ENCODE measurements at places on chromosomes 5 and 9.

DNA sequence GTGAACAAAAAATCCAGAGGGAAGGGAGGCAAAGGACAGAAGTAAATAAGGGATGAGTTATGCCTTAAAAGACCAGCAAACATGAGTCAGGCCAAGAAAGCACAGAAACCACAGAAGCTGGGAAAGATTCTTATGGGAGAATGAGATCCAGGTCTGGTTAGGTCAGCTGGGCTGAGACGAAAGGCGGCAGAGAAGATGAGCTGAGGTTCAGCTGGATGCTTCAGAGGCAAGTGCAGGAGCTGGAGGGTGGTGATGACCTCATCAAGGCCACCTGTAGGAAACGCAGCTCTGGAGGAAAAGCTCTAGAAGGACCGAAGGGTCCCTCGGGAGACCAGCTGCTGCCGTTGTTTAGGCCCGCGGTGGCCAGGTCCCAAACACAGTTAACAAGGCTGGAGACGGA is 152.0 kb downstream of the MYO10 start:
- no peak for DNase-seq

- DNase-seq: no peak
These were observed 16.9 kb downstream of the SH2D3C start for GRCh38 chr9:127761491-127761956.

DNA sequence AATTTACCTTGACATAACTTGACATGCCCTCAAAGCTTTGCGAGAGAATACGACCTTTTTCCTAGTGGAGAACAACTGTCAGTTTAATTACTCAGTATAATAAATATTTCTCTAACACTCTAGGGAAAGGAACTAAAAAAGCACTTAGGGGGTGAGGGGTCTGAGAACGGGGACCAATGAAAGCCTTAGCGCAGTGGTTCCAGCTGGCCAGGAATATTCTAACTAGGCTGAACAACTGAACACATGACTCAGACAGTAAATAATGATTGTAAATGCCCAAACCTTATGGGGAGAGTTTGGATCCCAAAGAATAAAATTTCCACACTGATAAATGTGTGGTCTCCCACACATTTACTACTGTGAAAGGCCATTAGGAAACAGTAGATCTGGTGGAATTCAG is 14.9 kb downstream of the MYO10 start:
- no peak for DNase-seq

DNA sequence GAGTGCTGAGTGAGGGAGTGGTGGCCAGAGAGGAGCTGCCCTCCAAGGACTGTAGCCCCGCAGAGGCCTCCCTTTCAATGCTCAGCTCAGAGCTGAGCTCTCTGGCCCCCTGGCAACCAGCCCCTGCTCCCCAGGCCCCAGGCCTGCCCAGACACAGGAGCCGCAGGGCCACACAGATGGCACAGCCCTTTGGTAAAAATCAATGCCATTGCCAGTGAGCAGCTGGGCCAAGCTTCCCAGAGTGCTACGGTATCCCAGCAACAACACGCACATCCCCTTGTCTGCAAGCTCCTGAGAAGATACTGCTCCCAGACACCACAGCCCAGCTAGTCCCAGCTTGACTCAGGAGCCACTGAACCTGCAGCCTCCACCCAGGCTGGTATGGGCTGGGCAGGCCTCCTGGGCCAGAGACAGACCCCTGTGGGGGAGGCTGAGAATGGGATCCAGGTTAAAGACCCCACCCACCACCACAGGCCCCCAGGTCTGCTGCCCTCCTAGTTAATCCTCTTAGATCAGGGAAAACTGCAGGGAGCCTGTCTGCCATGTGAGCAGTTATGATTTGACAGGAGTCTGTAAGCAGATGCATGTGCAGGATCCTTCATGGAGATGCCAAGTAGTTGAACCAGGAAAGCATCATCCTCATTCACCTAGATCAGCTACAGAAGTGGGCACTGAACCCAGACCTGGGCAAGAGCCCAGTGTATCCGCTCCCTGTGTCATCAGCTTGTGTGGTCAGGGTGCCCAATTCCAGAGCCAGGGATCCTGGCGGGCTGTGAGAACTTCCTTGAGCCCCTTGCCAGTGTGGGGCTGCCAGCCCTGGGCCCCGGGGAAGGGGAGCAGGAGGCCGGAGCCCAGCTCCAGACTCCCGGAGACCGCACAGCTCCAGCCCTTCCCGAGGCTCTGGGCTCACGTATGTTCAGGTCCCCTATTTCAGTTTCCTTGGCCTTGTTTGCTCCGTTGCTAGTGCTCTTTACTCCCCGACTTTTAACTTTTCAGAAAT is 26.7 kb upstream of the ADAMTS2 start:
- no peak for DNase-seq

DNA sequence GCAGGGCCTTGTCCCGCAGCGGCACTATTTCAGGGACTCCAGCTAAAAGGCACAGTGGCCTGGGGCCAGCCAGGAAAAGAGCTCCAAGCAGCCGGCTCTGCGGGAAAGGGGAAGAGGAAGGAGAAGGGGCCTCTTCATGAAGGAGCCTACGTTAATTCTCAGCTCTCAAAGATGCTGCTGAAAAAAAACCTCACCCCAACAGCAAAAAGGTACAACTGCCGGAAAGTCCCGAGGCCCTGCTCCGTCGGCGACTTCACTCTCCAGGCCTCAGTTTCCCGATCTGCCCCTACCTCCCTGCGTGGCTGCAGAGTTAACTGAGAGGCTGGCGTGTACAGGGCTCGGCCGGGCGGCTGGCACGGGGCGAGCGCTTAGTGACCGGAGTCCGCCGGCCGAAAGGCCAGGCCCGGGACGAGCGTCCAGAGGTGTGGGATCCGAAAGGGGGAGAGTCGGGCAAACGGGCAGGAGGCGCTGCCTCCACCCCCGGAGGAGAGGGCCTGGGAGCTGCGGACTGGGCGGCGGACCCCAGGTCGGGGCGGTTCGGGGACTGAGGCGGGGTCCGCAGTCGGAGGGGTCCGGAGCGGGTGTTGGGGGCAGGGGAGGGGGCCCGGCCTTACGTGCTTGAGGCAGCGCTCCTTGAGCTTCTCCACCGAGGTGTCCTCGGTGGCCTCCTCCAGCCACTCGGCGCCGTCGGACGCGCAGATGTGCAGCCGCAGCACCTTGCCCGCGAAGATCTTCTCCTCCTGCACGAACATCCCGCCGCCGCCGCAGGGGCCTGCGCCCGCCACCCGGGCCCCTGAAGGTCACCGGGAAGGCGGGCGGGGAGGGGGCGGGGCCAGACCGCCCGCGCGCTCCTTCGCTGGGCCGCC is 529 bp downstream of the UBAC1 start:
- DNase-seq: no peak

DNA sequence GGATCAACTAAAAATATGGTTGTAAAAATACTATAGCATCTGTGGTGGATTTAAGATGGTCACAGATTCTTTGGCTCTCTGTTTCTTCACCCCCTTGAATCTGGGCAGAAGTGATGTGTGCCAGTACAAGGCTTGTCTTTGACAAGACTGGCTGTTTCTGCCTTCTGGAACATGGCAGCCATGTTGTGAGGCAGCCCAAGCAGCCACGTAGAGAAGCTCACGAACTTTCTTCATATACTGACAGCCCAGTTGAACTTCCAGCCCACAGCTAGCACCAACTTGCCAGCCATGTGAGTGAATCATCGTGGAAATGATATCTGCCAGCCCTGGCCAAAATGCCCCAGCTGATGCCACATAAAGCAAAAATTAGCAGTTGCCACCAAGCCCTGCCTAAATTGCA is 110.8 kb downstream of the BOD1 start:
- no peak for DNase-seq

DNA sequence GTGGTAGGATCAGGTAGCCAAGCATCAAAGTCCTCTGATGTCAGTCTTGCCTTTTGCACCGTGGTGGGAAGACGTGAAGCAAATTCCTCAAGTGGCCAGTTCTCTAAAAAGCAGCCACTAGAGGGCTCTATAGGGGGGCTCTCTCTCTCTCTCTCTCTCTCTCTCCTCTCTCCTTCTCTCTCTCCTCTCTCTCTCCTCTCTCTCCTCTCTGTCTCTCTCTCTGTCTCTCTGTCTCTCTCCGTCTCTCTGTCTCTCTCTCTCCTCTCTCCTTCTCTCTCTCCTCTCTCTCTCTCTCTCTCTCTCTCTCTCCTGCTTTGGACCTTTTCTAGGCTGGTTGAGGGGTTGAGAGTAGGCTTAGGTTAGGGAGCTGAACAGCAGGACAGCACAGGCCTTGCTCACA is 13.9 kb upstream of the OSMR start:
- no peak for DNase-seq

DNA sequence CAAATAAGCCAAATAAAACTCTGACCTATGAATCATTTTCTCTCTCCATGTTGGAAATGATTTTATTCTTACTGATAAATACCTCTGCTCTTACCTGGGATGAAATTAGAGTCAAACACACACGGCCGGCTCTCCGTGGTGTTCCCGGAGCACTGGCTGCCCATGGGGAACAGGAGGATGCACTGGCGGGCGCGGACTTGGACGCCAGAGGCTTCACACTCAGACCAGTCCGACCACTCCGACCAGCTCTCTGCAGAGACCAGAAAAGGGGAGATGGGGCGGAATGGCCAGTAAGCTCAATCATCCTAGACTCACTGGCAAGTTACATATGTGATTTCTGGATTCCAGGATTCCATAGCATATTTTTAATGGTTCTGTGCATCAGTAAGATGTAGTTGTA is 494.1 kb downstream of the SEMA5A start:
- DNase-seq: no peak

GRCh38 chr5:158845941-158846340 is 253.8 kb downstream of the EBF1 start:
- no peak for DNase-seq

DNA sequence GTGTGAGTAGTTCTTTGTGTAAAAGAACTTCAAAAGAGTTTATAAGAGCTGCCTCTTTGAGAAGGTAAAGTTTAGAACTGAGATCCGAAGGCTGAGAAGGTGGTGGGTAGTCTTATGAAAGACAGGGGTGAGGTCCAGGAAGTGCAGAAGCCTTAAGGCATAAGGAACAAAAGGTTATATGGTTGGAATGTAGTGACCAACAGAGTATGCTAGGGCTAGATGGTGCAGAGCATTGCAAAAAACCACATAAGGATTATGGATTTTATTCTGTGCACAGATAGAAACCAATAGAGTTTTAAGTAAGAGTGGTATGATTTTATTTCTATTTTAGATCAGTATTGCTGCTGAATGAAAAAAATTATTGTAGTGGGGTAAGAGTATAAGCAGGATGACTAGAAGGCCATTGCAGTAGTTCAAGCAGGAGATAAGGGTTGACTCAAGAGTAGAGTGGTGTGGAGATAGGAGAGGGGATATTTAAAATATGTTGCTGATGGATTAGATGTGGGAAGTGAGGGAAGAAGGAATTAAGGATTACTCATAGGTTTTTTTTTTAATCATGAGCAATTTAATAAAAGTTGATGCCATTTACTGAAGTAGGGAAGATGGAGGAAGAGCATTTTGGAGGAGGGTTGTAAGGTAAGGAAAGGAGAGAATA is 3.7 kb downstream of the RECK start:
- DNase-seq: no peak

- no peak for DNase-seq
These were observed 6.7 kb downstream of the PTCH1 start for GRCh38 chr9:95509851-95510708.

- no peak for DNase-seq
These were observed 106.8 kb downstream of the LMNB1 start for GRCh38 chr5:126883564-126884245.

DNA sequence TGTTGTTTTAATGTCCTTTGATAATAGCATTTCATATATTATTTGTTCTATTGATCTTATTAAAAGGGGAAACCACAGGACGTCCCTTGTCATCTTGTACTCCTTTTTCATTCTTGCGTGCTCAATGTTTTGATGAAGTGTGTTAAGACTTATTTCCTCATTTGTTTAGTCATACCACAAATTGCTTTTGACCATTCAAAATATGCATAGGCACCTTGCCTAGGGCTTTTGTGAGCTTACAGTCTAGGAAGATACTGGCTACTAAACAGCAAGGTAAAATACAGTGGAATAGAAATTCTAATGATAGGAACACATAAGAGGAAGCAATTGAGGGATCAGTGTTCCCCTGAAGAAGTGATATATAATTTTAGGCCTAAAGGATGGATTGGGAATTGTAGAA is 190.3 kb downstream of the WDR70 start:
- DNase-seq: no peak

DNA sequence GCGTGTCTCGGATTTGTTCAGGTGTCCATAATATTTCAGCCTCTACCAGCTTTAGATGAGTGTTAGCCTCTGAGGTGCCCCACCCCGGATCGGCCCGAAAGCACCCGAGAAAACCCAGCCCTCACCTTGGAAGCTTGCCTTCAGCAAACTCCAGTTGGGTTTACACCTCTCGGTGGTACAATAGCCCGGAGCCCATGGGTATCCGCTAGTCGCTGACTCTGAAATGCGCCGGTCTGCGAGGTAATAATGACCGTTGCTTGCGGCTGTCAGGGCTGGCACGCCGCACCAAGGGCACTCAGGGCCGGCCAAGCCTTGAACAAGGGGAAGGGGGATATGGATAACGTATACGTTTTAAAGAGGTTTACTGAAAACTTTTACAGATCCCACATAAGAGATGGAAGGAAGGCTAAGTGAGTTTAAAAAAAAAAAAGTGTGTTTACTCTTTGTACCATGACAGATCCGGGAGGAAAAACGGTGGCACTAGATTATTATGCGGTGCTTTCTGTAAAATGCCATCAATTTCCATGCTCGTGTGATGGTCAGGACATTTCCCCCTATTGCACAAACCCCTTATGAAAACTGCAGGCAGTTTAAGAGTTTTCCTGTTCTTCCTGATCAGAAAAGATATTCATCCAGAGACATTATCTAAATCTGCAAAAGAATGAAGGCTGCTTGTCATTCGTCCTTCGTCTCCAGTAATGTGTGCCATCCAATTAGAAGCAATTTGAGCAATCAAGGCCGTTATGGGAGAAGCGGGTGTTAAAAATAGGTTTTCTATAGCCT is 124.2 kb downstream of the TMEM161B start:
- no peak for DNase-seq
